ENCODE measurements at places on chromosomes 3 and 15. TPM values are rescaled to one million over a fixed set of nuclear protein-coding genes. Genes with fewer than 3 reads are reported as not detected.
A peak's percentile ranks its signal among the peaks of the same experiment; 100 is the strongest.

DNA sequence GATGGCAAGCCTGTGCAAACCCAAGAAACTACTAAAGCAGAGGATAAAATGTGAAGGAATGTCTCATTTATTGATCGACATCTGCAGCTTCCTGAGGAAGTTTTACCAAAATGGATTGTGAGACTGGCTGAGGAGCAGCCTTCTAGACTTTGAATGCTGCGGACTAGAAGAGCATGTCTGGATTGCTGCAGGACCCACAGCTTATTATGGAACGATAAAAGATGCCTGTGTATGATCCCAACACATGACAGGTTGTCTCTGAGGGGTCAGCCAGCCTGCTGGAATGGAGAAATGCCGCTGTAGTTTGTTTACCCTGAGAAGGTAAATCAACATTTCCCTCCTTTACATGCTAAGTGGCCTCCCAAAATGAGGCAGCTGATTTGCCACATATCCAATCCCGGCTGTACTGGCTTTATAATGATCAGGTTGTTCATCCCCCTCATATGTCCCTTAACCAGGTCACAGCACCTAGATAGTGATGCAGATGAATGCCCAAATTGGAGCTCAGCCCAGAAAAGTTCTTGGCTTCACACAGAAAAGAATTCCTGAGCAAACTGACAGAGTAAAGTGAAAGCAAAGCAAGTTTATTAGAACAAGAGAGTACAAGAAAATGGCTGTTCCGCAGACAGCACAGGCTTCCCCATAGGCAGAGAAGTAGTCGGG lies 63.9 kb downstream of the IL12A start:
- no peak for DNase-seq

DNA sequence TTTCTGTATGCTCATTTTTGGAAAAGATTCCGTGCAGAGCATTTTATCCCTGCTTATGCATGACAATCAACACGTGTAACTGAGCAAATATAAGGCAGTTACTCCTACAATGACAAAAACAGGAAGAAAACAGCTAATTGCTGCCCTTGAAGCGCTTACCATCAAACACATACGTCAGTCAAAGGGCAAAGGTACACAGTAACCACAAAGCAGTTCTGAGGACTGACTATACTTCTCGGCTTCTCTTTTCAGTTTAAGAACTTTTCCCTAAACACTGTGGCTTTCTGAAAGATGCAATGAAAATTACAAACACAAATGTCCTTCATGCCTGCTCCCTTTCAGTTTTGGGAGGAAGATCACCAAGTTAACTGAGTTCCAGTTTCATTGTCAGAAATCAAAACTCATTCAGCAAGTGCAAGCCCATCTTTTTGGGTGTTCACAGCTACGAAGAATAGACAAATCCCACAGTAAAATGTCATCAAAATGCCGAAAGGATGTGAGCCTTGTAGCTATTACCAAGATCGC lies 602.8 kb downstream of the FOXP1 start:
- DNase-seq = no peak

GRCh38 chr15:78317145-78317836 lies 17.9 kb upstream of the SKIC8 start:
- peak; percentile 49 for DNase-seq

GRCh38 chr3:16513141-16514020 lies at the start of gene RFTN1:
Gene RFTN1, minus strand, starts transcription at chr3:16513699. Its CDS starts 19,830 bp downstream, at chr3:16493869.
- DNase-seq = peak; percentile 77

GRCh38 chr15:50353251-50353974 lies 1.6 kb downstream of the GABPB1 start:
- no peak for DNase-seq

DNA sequence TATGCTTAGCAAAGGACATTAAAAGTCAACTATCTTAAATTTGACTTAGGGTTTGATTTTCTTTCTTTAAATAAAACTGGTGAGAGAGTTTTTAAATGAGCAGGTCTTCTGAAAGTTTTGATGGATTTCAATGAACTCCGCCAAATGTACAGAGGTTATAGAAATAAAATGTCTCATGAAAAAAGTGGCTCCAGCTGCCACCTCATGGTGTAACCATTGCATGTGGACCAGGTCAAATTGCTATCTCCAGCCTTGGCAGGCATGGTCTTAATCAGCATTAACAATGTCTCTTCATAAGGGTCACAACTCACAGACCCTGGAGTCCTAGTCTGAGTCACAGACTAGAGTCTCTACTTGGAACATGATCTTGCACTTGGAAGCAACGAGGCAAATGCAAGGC lies 182.3 kb downstream of the ADAMTS17 start:
- no peak for DNase-seq

CACNA2D2 gene
- total RNA-seq = 14.9 TPM

ITIH4 gene
- 5.4 TPM for total RNA-seq

Data from endodermal cell (in vitro differentiated cells).